GM23338 (cell line): ENCODE measurements at places on chromosomes 2 and 18. TPM values are rescaled to one million over a fixed set of nuclear protein-coding genes. Genes with fewer than 3 reads are reported as not detected.

- H3K36me3 ChIP-seq = no peaks in the 10 kb centered on the region
- peaks cover 43% of the 10 kb centered on the region for H3K4me1 ChIP-seq
- peak; percentile 71 for DNase-seq
- peak overlapping the region; percentile 71 for H3K4me3 ChIP-seq
Measured at GRCh38 chr2:165794536-165794928, 485 bp upstream of the GALNT3 start.

GRCh38 chr2:61905372-61906185 is at the start of gene COMMD1:
COMMD1 (plus strand) TSS chr2:61905674; CDS start chr2:61905679, 5 bp downstream.
- H3K36me3 ChIP-seq = no peaks in the 10 kb centered on the region
- H3K4me3 ChIP-seq = peak within 1 kb of the TSS; percentile 89
- H3K27ac ChIP-seq = no peak within 1 kb of the TSS
- no peaks in the 10 kb centered on the region; the same call in 1 of the 2 replicates for H3K4me1 ChIP-seq

- DNase-seq = no peak
- H3K27ac ChIP-seq = no peak overlapping the region
- H3K27me3 ChIP-seq = no peaks in the 10 kb centered on the region
- H3K4me3 ChIP-seq = no peak overlapping the region
Measured at GRCh38 chr2:225223301-225223700, 176.2 kb upstream of the NYAP2 start.

DNA sequence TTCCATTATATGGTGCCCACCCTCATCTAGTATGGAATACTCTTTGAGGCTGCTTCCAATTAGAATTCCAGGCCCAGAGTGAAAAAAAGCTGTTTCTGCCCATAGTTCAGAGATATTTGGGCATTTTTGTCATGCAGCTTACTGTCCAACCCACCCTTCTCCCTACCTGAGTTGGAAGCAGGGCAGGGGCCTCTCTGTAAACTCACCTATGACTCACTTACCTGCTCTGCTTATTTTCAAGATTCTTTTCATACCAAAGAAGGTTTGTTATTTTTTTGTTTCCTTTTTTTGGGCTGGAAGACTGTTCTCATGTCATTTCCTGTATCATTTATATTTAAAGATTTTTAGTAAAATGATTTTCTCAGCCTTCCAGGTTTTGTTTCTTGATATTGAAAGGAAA is 38.4 kb upstream of the PPP1R1C start:
- H3K36me3 ChIP-seq = no peaks in the 10 kb centered on the region
- peaks cover 6% of the 10 kb centered on the region; the same call in 1 of the 2 replicates for H3K4me1 ChIP-seq
- H3K27me3 ChIP-seq = no peaks in the 10 kb centered on the region

The CDK5R2 gene
- total RNA-seq = 0.43 and 0.56 TPM in 2 replicates

The SLC30A3 gene
- 5.1 and 8.3 TPM in 2 replicates for total RNA-seq
